Fibroblast of upper back skin (primary cell): ENCODE measurements at places on chromosomes 7 and 10.

DNA sequence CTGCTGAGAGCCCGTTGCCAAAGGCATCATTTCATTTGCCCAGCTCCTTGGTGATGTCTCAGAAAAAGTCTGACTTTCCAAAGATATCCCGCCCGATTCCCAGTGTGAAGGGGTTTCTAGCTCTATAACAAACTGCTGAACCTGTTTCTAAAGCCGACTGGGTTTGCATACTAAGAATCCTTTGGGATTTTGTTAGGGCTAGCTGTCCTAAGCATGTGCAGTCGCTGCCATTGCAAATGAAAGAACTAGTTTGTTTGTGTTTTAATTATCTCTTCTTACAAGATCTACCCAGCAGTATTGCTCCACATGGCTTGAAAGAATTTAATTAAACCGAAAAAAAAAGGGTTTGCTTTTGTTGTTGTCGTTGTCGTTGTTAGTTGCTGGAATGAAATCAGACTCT lies 476.6 kb downstream of the GATA3 start:
- DNase-seq: no peak

DNA sequence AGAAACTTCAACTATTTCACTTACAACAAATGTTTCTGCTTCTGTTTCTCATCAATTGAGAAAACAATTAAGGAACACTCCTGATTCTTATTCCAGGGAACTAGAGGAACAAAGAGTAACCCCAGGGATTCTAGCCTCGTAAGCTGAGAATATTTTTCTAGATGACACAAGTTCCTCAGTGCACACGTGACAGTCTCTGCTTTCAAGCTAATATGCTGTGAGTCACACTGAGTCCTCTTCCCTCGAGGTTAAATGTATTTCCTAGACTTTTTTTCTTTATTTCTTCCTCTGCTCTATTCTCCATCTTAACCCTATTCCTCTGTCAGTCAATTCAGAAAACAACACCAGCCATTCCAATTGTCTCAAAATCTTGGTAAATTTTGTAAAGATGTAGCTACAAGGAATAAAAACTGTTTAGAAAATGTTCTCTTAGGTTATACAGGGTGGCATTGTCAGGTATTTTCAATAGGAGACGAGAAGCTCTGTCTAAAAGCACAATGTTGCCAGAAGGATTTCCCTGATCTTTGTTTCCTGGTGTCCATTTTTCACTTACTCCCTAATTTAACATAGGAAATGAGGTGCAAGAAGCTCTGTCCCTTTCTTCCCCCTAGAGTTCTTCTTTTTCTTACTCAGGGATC lies 5.8 kb upstream of the C1GALT1 start:
- DNase-seq: peak; percentile 84

- DNase-seq: no peak
These were observed 42.5 kb downstream of the ACBD5 start for GRCh38 chr10:27197980-27198620.

DNA sequence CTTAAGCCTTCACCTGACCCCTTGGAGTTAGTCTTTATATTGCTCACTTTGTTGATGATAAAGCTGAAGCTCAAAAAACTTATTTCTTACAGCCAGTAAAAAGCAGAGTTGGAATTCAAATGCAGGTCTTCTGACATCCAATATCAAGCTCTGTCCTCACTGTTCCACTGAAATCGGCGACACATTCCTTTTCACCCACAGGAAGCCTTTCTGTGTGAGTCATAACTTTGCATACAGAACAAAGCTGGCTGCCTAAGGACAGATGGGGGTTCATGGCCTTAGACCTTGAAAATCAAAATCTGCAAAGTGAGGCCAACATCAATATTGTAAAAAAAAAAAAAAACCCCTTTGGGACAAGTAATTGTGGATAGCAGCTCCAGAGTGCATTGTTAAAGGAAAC lies 21.8 kb upstream of the AKR1B1 start:
- DNase-seq: peak; percentile 66

DNA sequence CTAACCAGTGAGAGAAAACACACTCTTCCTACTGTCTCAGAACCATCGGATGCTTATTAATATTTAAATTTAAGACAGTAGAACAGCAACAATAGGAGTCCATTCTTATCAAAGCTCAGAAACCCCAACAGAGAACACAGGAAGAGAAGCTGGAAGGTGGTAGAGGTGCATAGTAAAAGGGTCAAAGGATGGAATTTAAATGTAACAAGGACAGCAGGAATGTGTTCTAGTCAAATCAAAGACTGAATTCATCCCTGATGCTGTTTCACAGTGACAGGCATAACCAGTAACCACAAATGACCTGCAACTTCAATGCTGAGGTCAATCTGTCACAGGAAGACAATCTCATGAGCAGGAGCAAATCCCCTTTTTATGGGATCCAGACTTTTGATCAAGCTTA lies 1259.7 kb downstream of the XPNPEP1 start:
- no peak for DNase-seq

GRCh38 chr10:75019370-75019769 lies 92.1 kb upstream of the SAMD8 start:
- DNase-seq: peak; percentile 44

DNA sequence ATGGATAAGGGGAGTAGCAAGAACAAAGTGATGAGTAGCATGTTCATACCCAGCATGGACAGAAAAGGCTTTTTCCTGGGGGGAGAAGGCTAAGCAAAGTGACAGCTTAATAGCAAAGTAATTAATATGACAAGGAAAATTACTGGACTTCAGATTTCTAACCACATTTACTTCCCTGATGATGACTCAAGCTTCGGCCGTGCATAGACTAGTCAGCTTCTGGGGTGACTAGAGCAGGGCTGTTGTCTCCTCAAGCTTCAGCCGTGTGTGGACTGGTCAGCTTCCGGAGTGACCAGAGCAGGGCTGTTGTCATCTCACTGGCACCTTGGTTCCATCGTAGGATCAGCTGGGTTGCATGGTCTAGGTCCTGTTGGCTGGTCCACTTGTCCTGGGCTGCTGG lies 2.1 kb upstream of the ZNF117 start:
- DNase-seq: no peak

GRCh38 chr7:122628651-122629411 lies 70.1 kb downstream of the RNF133 start:
- no peak for DNase-seq

DNA sequence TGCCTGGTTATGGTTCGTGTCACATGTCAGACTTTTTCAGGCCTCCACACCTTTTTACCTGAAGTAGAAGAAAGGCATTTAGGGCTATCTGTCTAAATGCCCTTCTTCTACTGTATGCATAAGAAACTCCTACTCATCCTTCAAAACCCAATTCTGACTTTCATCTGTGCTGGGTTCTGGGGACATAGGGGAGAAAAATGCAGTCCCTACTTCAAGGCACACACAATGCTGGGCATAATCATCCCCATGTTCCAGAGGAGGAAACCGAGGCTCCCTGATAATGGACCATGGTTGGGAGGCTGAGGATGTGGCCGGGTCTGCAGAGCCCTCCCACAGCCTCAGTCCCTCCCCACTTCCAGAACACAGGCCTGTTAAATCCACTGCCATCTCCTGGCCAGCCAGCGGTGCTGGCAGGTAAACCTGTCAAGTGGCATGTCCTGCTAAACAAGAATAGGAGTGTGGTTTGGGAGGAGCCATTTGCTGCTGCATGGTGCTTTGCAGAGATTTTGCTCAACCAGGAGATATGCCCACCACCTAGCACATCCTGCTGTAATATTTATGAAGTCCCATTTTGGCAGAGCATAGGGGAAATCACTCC lies 32.0 kb downstream of the GRID1 start:
- no peak for DNase-seq

DNA sequence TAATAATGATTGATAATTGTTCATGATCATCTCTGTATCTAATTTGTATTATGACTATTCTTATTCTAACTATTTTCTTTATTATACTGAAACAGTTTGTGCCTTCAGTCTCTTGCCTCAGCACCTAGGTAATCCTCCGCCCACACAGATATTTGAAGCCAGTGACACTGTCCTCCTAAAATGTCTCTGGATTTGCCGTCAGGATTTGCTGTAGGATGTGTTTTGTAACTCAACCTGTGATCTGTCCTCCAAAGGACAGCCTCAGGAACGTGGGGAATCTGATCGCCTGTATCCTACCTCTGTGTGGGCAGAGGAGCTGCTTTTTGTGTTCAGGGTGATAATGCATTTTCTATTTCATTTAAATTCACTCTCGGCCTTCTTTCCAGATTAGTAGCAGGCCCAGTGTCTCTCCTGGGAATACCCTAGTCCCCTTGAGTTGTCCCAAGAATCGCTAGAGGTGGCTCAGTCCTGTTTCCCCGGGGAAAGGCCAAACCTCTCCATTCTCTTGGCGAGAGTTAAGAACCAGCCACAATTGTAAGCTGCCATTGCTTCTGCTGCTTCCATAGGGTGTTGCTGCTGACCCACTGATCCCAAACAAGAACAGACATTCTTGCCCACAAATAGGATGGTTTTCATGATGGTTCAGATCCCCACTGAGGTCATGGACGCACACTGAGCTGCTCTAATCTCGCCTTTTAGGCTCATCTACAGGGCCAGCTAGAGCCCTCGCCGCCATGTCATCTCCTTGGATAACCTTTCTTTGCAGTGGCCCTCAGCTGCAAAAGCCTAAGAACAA lies 136.2 kb upstream of the KCNMA1 start:
- no peak for DNase-seq

GRCh38 chr7:142010952-142011548 lies 15.4 kb downstream of the MGAM start:
- DNase-seq: no peak

GRCh38 chr10:116055917-116056252 lies 217.1 kb downstream of the GFRA1 start:
- no peak for DNase-seq

DNA sequence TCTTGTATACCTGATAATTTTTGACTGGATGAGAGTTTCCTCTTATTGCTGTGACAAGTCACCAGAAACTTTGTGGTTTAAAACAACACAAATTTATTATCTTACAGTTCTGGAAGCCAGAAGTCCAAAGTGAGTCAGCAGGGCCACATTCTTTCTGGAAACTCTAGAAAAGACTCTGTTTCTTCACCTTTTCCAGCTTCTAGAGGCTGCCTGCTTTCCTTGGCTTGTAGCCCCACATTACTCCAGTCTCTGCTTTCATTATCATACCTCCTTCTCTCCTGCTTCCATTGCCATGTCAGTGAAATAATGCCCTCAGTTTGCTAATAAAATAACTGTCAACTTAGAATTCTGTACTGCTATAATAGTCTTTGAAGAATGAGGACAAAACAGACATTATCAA lies 65.3 kb downstream of the VCL start:
- DNase-seq: peak; percentile 46

DNA sequence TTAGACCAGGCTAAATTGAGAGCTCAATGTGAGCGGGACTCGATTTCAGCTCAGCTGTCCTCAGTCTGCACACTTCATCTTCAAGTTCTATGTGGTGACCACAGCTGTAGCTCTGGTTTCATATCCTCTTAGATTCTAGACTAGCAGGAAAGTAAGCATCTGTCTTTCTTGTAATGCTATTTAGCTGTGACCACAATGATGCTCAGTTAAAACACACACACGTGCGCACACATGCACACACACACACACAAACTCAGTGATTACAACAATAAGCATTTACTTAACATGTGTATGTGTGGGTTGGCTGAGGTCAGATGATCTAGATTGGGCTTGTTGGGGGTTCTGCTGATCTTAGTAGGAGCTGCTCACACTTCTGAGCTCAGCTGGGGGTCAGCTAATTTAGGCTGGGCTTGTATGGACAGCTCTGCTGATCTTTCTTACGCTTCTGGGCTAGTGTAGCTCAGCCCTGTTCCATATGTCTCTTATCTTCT lies 82.5 kb downstream of the ZNF365 start:
- peak; percentile 73 for DNase-seq

DNA sequence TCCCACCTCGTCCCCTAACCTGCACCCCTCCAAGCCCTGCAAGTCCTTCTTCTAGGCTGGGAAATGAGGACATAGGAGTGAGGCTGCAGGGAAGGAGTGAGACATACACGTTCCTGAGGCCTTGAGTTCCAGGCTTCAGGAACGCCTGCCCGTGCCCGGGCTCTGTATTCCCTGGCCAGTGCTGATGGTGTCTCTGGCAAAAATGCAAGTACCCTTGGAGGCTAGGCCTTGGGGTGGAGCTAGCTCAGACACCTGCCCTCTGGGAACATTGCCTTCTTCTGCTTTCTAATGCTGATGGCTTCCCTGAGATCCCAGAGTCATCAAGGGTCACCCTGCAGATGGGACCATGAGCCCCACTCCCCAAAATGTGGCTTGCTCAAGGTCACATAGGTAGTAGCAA lies 76.0 kb downstream of the GRK5 start:
- DNase-seq: no peak

- DNase-seq: no peak
These were observed 568.1 kb upstream of the LRRN3 start for GRCh38 chr7:110522761-110523200.

DNA sequence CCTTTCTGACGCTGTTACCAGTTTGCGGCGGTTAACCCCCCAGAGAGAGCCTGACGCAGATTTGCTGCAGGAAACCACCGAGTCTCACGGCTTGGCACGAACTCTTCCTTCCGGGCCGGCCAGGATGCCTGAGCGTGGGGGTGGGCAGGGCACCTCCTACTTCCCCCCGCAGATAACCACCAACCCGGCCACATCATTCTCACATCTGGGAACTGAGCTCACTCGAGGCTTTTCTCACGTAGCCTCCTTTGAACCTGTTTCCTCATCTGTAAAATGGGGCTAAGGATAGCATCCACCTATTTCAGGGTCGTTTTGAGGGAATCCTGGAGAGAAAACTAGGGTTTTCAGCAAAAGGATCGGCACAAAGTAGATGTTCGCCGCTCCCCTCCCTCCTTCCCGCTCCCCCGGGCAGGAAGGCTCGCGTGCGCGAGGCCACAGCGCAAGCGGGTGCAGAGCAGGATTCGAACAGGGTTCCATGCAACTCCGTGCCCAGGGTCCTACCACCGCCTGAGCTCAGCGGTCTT lies 23.6 kb downstream of the DDIT4 start:
- peak; percentile 96 for DNase-seq

DNA sequence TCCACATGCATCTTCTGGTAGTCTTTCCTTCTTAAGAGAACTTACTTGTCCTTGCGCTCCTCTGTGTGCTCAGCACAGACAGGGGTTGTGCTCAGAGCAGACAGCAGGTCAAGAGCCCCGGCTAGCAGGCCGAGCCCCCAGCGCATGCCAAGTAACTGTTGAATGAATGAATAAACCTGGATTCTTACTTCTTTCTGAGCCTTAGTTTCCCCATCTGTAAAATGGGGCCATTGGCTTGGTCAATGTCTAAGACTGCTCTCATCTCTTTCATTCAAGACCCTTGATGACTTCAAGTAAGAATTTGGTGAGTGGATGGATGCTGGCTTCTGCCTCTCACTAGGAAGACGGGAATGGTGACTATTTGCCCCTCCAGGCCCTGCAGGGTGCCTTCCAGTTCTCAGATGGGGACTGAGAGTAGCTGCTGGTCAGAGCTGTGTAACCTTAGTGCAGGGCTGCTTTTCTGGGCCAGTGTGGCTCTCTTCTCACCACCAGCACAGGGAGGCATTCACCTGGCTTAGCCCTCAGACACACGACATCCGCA lies 78.1 kb downstream of the CDH23 start:
- no peak for DNase-seq

DNA sequence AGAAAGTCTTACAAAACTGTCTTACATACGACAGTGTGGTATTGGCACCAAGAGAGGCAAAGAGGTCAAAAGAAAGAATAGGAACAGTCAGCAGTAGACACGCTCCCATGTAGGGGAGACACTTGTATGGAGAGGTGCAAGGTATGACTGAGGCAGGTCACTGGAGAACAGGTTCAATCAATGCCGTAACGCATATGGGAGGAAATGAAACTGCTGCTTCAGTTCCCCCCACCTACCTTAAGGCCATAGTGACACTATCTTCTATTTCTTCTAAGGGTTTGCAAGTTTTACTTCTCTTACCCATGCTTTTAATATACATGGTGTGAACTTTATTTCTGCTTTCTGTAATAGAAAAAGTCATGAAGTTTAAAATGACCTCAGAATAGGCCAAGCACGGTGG lies 5.5 kb upstream of the PITRM1 start:
- no peak for DNase-seq
